ENCODE measurements at places on chromosomes 13 and 19.
A peak's percentile ranks its signal among the peaks of the same experiment; 100 is the strongest.

- DNase-seq = no peak
Measured at GRCh38 chr13:36787181-36787580, 31.8 kb upstream of the RFXAP start.

DNA sequence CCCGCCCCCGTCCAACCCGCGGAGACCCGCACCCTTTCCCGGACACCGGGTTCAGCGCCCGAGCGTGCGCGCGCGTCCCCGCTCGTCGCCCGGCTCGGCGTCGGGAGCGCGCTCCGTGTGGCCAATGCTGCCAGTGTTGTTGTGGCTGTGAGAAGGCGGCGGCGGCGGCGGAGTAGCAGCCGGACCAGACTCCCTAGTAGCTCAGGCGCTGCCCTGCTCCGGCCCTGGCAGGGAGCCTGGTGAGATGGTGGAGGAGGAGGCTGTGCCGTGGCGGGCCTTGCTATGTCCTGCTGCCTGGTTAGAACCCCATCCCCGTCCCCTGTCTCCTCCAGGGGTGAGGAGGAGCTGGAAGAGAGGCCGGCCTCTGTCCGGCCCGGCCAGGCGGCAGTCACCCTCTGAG is 553.2 kb downstream of the TUBA3C start:
- DNase-seq = no peak

DNA sequence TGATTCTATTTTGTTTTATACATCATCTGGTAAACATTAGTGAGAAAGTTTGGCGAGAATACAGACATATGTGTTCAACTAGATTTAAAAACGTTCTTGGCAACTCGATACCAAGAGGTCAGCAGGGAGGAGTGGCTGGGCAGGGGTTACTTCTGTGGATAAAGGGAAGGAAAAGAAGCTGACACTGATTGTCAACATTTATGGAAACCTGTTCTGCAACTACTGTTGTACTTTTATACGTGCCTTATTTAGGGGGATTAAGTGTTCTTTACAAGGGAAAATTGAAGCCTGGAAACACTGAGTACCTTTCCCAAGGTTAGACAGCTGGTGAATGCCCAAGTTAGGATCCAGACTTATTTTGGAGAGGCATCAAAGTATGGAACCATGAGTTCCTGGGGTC is 65.0 kb downstream of the MTUS2 start:
- no peak for DNase-seq

GRCh38 chr13:31896427-31896826 is 135.1 kb upstream of the FRY start:
- no peak for DNase-seq

GRCh38 chr19:47882890-47883289 is 3.2 kb downstream of the SULT2A1 start:
- no peak for DNase-seq

DNA sequence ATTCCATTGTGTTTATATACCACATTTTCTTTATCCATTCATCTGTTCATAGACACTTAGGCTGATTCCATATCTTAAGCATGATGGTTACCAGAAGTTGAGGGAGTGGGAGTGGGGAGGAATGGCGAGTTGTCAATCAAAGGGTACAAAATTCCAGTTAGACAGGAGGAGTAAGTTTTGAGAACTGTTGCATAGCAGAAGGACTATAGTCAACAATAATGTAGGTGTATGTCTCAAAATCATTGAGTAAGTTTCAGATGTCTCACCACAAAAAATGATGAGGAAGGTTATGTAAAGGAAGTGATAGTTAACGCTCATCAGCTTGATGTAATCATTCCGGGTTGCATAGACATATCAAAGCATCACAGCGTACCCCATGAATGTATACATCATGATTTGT is 4.6 kb upstream of the UBL3 start:
- DNase-seq = no peak

GRCh38 chr13:48486836-48487235 is 46.0 kb downstream of the RCBTB2 start:
- DNase-seq = no peak

GRCh38 chr13:67130444-67130843 is 99.7 kb downstream of the PCDH9 start:
- no peak for DNase-seq

DNA sequence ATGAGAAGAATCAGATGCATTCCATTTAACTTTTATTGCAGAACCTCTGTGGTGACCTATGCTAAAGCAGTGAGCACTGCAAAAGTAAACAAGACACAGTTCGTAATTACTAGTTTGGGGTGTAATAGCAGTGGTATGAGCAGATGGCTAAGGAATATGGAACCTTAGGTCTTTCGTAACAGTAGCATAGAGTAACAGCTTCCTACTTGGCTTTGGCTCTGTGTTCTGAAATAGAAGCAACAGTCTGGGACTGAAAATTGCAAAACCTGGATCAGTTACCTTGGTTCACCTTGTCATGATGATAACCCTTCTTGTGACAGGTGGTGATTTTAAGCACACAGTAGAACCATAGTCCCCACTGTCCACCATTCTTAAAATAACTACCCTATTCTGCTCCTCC is 303.4 kb downstream of the GPC6 start:
- DNase-seq = no peak

- DNase-seq = no peak
Measured at GRCh38 chr13:39967199-39967959, 311.9 kb downstream of the COG6 start.

- peak; percentile 3 for DNase-seq
Measured at GRCh38 chr19:30046522-30046921, 104.5 kb downstream of the URI1 start.

DNA sequence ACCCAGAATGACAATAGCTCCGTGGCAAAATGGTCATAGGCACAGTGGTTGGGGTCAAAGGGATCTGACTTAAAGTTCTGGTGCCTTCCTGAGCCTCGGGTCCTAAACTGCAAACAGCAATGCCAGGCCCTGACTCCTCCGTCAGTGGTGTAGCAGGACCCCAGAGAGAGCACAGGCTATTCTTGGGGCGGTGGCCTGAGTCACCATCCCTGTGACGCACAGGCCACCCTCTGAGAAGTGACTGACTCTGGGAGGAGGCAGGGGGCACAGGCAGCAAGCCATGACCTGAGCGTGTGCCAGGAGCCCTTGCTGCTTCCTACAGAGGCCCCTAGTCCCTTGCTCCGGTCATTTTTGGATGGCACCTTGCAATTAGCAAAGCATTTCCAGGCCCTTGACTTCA is 18.7 kb downstream of the PLVAP start:
- DNase-seq = no peak

GRCh38 chr19:55369653-55370304 is 484 bp downstream of the IL11 start:
- peak; percentile 22 for DNase-seq

DNA sequence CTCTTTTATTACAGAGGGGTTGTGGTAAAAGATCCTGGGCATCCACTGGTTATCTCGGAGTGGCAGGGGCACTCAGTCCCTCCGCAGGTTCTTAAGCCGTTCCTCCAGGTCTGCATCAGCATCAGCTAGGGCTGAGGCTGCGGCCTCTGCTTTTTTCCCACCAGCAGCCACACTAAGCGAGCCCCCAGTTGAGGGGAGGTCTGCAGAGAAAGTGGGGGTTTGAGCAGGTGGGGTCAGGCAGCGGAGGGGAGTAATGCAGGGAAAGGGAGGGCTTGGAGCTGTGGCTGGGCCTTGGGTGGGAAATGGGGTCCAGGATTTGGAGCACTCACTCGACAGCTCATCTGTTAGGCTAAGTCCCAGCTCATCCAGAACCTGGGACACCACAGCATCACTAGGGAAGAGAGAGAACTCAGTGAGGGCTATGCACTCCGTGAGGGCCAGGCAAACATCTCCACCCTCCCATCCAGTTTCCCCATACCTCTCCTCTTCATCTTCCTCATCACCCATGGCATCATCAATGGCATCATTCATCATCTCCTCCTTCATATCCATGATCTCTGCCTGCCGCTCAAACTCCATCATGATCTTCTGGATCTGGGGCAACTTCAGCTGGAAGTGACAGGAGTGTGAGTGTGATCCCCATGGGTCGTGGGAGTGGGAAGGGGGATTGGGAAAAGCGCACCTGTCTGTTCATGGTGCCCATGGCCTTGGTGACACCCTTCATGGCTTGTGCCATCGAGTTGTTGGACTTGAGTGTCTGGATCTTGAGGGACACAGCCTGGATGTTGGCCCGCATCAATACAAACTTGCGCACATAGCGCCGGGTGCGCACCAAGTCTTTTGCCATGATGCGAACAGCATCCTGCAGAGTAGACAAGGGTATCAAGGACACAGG is 3.1 kb downstream of the CHMP2A start:
- DNase-seq = no peak

- no peak for DNase-seq
Measured at GRCh38 chr13:24050796-24051715, 109.5 kb upstream of the SPATA13 start.

- no peak for DNase-seq
Measured at GRCh38 chr19:18843960-18844359, 12.2 kb downstream of the UPF1 start.

DNA sequence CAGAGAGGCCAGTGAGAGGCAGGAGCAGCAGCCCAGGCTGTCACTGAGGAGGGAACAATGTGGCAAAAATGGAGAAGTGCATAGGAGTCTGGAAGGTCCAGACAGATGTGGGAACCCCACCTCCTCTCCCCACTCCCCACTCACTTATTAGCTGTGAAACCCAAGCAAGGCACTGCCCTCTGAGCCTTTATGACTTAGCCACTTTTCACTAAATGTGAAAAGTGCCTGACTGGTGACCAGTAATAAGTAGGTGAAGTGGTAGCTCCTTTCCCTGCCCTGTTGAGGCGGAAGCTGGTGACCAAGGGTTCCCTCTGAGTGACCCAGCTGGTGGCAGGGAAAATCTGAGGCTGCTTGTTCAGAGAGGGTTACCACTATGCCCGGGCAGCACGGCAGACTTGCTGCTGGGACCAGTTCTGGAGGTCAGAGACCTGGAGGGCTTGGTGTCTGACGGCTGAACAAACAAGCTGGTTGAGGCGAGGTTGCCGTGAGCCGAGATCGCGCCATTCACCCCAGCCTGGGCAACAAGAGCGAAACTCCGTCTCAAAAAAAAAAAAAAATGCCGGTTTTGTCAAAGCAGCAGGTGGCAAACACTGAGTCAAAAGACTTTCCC is 80.0 kb downstream of the ZNF429 start:
- DNase-seq = no peak

DNA sequence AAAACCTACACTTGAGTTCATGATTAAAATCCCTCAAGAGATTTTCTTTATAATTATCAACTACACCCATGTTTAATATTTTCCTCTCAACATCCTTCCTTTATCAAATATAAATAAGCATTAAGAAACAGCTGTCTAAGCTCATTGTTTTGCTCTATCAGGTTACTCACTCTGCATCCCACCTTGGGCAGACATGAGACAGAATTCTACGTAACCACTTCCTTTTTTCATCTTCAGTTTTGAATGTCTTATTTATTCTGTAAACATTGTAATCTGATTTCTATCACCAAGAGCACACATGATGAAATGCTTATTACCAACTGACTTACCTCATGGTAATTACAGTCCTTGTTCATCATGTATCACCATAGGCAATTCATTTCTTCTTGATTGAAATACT is 1256.6 kb upstream of the ATXN8OS start:
- no peak for DNase-seq

DNA sequence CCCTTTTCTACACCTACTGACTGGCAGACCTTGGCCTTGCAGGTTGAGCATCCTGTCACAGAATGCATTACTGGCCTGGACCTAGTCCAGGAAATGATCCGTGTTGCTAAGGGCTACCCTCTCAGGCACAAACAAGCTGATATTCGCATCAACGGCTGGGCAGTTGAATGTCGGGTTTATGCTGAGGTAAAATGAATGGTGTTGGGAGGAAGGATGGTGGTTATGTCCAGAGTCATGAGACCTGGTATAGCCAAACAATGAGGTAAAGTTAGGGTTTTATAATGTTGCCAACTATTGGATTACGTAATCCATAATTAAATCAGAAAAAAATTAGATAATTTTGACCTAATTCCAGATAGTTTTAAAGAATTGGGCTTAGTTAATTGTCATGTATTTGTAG is 212.5 kb downstream of the PCCA start:
- DNase-seq = no peak

- DNase-seq = no peak
Measured at GRCh38 chr13:107023335-107023734, 455.4 kb upstream of the ARGLU1 start.

GRCh38 chr19:32363175-32363574 is 17.8 kb downstream of the ZNF507 start:
- DNase-seq = no peak

GRCh38 chr19:32811151-32811550 is 58.4 kb downstream of the SLC7A9 start:
- DNase-seq = no peak

DNA sequence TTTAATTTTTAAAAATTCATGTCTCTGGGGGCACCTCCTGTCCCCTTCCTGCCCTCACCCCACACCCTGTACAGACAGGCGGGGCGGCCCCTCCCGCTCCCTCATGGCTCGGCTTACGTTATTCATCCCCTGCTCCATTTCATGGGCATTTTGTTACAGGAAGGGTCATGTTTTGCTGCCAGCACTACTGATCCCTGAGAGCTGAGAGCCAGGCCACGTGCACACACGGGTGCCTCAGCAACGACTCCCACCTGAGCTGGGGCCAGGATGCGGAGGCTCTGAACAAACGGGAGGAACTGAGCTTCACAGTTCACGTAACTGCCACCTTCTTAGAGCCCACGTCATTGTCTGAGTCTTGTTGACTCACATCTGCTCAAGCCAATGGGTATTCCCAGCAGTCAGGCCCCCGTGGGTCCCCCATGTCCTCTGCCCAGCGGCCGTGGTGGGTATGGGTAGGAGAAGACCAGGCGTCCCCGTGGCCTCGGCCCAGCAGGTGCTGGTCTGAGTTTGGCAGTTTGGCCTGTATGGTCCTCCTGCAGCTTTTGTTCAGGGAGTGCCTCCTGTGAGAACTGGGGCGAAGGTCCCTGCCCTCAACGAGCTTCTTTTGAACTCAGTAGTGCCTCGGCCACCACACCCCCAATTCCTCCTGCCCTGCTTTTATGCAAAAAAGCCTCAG is 16.4 kb upstream of the TMEM255B start:
- no peak for DNase-seq

DNA sequence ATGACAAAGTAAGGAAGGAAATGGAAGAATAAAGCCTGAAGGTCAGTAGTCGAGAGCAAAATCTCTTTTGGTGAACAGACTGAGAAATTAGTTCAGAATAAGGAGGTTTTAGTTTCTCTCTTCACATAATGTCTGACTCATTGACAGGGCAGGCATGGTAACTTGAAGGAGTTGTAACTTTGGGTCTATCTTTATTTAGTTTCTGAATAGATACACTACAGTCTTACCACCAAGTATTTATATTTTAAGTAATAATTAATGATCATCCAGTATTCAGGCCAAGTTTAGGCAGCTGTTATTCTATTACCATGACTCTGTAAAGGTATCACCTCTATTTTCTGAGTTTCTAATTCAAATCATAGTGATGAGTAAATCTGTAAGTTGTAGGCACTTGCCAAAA is 219.9 kb downstream of the SPRY2 start:
- DNase-seq = no peak

All from NCI-H460 (cell line).